ENCODE measurements at places on chromosomes 3 and 15.

GRCh38 chr3:196336319-196337145 lies 1.7 kb downstream of the TM4SF19 start:
- DNase-seq, result no peak

DNA sequence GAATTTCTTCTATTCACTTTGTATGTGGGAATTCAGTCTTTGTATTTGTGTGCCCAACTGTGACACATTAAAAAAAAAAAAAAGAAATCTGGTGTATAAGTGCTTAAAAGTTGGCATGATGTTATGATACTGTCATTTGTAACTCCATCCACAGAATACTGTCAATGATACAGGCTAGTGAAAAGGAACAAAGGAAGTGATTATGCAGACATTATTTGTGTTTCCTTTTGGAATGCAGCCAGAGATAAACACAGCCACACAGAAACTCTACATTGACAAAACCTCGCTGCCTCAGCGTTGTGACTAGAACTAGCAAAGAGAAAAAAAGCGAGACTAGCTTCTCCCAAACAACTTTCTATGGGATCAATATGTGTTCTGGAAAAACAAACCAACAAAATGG lies 519.2 kb upstream of the AGTR1 start:
- DNase-seq, result no peak

- no peak for DNase-seq
Observed at GRCh38 chr15:69809421-69809820, 288.3 kb downstream of the TLE3 start.

- no peak for DNase-seq
Observed at GRCh38 chr15:60407415-60407805, 9.6 kb upstream of the ANXA2 start.

DNA sequence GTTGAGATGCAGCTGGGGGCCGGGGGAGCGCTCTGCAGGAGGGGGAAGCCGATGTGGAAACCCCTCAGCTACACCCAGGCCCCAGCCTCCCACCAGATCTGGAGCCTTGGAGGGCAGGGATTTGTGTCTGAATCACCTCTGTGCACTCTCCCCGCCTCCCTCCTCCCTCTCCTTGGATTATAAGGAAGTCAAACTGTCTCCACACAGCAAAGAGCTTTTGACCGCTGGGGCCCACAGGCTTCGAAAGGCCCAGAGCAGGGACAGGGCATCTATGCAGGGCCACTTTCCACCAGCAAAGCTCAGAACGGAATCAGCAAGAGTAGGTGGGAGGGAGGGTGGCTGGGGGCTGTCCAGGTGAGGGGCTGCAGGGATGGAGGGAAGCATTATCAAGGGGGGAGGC lies 68.9 kb downstream of the IQSEC1 start:
- no peak for DNase-seq
